Foreskin keratinocyte (primary cell): ENCODE measurements at places on chromosomes 5 and 9. TPM values are rescaled to one million over a fixed set of nuclear protein-coding genes. Genes with fewer than 3 reads are reported as not detected.

Gene FOXD4
- total RNA-seq: 0.10 and 0.14 TPM in 2 replicates

Gene BARHL1
- total RNA-seq: not detected in 2 replicates

Gene HAND1
- 0.17 TPM in 1 of 2 replicates, not detected in the other for total RNA-seq

Gene SEC24A
- 16.1 and 18.3 TPM in 2 replicates for total RNA-seq

Gene RASGRF2
- 0.04 TPM in 1 of 2 replicates, not detected in the other for total RNA-seq

Gene COL27A1
- 13.4 and 17.7 TPM in 2 replicates for total RNA-seq

Gene NDOR1
- 12.4 and 14.6 TPM in 2 replicates for total RNA-seq

Gene GPX3
- total RNA-seq: 6.9 and 13.2 TPM in 2 replicates

Gene TXNDC8
- total RNA-seq: not detected in 2 replicates

Gene GARIN3
- not detected in 2 replicates for total RNA-seq

Gene ANKRD34B
- not detected in 2 replicates for total RNA-seq

Gene HAVCR2
- not detected in 2 replicates for total RNA-seq

Gene ADAMTSL2
- total RNA-seq: not detected in 2 replicates

Gene CDX1
- not detected in 2 replicates for total RNA-seq

Gene SAP30L
- 32.4 and 37.7 TPM in 2 replicates for total RNA-seq

Gene TNC
- total RNA-seq: 12.7 and 49.3 TPM in 2 replicates

Gene PCDHGA1
- 0.04 TPM in 1 of 2 replicates, not detected in the other for total RNA-seq

Gene PHYKPL
- 11.4 and 14.9 TPM in 2 replicates for total RNA-seq

Gene BTNL3
- total RNA-seq: not detected in 2 replicates

Gene SV2C
- total RNA-seq: under 0.01 and 0.11 TPM in 2 replicates

Gene PLPP7
- total RNA-seq: not detected in 2 replicates

Gene CKMT2
- total RNA-seq: not detected in 2 replicates

Gene HSD17B4
- total RNA-seq: 119 and 124 TPM in 2 replicates

Gene PCDHGC5
- 0.42 and 1.5 TPM in 2 replicates for total RNA-seq

Gene CNTFR
- total RNA-seq: not detected in 2 replicates

Gene FAT2
- 85.9 and 95.1 TPM in 2 replicates for total RNA-seq

Gene MSMP
- total RNA-seq: not detected in 2 replicates

Gene ACTBL2
- total RNA-seq: 0.04 TPM in 1 of 2 replicates, not detected in the other

Gene DNAJC25
- total RNA-seq: 7.1 and 7.2 TPM in 2 replicates

Gene DRD1
- total RNA-seq: not detected in 2 replicates

Gene SUSD3
- total RNA-seq: 0.11 and 0.44 TPM in 2 replicates

Gene STK10
- 28.2 and 31.2 TPM in 2 replicates for total RNA-seq

Gene MARCHF3
- 0.42 and 0.61 TPM in 2 replicates for total RNA-seq

Gene TAF1L
- total RNA-seq: not detected in 2 replicates

Gene BARX1
- not detected in 2 replicates for total RNA-seq

Gene SELENOP
- total RNA-seq: 10.2 and 11.3 TPM in 2 replicates

Gene PCDHGA5
- total RNA-seq: 0.03 TPM in 1 of 2 replicates, not detected in the other

Gene OSMR
- total RNA-seq: 28.0 and 31.5 TPM in 2 replicates

Gene NMUR2
- total RNA-seq: not detected in 2 replicates

Gene HMGXB3
- total RNA-seq: 38.2 and 42.0 TPM in 2 replicates

Gene PCDHGB7
- 0.46 and 1.1 TPM in 2 replicates for total RNA-seq

Gene SPACA9
- total RNA-seq: 2.5 and 3.1 TPM in 2 replicates

Gene HNRNPK
- total RNA-seq: 519 and 525 TPM in 2 replicates

Gene TMEM215
- not detected in 2 replicates for total RNA-seq

Gene GPR151
- total RNA-seq: not detected in 2 replicates

Gene PCDHB2
- 0.10 and 0.11 TPM in 2 replicates for total RNA-seq

Gene SPINK4
- total RNA-seq: not detected in 2 replicates

Gene NR5A1
- total RNA-seq: not detected in 2 replicates

Gene ARAP3
- 4.8 and 7.0 TPM in 2 replicates for total RNA-seq

Gene MTX3
- total RNA-seq: 15.4 and 16.2 TPM in 2 replicates

Gene CDC20B
- not detected in 2 replicates for total RNA-seq

Gene QRFP
- not detected in 2 replicates for total RNA-seq
